Adipocyte (in vitro differentiated cells): ENCODE measurements at places on chromosomes 4 and X.

DNA sequence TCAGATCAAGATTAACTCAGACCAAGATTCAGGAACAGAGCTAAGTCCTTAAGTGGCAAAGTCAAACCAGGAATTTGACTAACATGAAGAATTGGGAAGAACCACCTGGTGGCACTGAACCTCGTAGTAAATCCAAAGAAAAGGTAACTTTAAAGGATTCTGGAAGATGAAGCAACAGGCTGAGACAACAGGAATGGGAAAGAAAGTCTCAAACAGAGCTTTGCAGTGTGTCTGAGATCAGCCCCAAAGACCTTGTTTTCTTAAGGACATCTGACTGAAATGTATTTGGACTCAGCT lies 126.1 kb downstream of the ASB9 start:
- no peak for DNase-seq

DNA sequence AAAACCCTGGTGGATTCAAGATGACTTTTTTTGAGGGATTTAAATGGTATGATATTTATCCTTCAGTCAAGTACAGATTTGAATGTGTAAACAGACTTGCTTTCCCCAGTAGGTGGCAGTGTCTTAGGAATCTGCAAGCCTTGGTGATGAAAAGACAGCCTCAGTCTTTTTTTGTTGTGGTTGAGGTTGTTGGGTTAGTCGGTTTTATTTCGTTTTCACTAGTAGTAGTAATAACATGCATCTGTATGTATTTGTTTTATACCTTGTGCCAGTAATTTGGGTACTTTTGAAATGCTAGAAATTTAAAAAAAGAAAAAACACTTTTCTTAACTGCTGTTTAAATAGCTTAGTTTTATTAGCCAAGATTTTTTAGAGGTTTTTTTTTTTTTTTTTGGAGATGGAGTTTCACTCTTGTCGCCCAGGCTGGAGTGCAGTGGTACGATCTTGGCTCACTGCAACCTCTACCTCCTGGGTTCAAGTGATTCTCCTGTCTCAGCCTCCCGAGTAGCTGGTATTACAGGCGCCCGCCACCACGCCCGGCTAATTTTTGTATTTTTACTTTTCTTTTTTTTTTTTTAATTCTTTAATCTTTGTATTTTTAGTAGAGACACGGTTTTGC lies 39.2 kb downstream of the COPS4 start:
- DNase-seq: peak; percentile 92

- DNase-seq: no peak
Measured at GRCh38 chrX:149157976-149158375, 347.1 kb downstream of the IDS start.

- DNase-seq: no peak
Measured at GRCh38 chr4:7598939-7599790, 164.4 kb upstream of the PSAPL1 start.

DNA sequence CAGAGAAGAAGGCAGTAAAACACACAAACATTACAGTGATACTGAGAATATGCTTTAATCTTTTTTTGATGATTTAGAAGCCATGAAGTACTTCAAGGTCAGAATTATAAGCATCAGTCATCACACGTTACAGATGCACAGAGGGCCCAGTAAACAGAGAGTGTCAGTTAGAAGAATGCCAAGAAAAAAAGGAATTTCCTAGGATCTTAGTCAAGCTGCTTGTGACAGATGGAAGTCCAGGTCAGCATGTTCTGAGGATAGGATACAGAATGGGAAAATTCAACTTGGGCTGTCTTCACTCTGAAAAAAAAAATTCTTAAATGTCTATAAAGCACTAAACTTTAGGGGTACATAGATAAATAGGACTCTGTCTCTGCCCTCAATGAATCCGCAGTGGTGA lies 38.9 kb downstream of the GATB start:
- DNase-seq: no peak

DNA sequence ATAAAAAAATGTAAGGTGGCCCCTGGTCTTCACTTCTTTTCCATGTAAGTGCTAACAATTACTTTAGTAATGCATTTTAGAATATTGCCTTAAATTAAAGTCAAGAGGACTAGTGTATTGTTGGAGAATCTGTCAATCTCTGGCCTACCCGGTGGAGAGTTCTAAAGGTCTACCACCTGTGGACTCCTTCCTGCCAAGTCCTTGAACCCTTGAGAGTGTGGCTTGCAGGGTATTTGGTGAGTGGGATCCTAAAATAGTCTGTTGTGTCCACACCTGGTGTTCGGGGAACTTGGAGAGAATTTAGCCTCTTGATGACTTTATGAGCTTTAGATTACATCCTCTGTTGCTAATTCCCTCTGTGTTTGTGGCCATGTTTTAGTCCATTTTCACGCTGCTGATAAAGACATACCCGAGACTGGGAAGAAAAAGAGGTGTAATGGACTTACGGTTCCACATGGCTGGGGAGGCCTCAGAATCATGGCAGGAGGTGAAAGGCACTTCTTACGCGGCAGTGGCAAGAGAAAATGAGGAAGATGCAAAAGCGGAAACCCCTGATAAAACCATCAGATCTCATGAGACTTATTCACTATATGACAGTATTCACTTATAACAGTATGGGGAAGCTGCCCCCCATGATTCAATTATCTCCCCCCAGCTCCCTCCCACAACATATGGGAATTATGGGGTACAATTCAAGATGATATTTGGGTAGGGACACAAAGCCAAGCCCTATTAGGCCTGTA lies 23.8 kb downstream of the DDIT4L start:
- no peak for DNase-seq

GRCh38 chr4:38386654-38387188 lies 277.3 kb upstream of the KLF3 start:
- no peak for DNase-seq

GRCh38 chr4:167177925-167178324 lies 56.4 kb downstream of the SPOCK3 start:
- DNase-seq: peak; percentile 6
